ENCODE measurements at places on chromosomes 13 and 19.

DNA sequence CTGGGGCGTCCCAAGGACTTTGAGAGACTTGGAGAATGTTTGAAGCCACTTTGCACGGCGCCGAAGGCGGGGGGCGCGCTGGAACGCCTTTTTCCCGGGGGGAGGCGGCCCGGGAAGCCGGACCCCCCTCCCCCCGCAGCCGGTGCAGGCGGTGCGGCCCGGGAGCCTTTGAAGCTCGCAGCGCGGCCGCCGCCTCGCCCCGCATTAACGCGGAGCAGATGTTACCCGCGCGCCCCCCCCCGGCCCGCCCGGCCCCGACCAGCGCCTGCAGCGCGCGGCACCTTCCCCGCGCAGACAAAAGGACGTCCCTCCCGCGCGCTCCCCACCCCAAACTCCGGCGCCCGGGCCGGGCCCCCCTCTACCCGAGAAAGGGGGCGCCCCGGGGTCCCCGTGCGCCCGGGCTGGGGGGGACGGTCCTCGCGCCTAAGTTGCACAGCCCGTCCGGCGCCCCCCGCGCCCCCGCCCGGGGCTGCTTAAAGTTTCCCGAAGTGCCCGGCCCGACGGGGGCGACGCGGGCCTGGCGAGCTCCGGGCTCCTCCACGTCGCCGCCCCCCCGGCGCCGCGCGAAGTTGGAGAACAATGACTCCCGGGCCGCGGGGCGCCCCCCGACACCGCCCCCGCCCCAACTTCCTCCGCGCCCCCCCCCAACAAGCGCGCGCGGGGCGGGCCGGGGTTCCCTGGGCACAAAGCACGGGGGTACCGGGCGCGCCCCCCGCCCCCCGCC is 685 bp downstream of the TCF3 start:
- DNase-seq = peak; percentile 36

DNA sequence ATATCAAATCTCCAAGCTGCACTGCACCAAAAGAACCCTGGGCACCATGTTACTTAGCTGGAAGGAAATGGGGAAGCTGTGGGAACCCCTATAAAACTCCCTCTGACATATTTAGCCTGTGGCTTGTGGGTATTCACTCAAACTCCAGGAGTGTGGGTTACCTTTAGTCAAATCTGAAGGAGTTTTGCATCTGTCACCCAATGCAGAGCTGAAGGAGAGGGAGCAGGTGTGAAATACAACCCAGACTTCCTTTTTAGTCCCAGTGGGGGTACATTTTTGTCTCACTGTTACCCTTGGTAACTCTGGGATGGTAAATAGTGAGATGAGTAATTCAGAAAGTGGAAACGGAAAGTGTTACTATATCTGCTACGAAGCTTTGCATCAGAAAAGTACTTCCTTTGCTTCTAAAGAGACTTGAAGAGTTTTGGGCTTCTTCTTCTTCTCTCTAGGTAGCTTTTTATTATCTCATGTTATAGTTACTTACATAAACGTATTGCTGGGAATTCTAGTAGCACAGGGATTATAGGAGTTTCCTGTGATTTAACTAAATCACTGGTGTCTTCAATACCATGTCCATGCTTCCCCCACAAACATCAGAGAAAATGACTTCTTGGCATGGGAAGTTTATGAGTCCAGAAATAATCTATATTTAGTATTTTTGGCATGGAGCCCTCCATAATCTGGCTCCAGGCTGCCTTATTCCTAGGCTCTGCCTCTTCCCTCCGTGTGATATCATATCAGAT is 105.9 kb downstream of the AKAP11 start:
- DNase-seq = peak; percentile 7

DNA sequence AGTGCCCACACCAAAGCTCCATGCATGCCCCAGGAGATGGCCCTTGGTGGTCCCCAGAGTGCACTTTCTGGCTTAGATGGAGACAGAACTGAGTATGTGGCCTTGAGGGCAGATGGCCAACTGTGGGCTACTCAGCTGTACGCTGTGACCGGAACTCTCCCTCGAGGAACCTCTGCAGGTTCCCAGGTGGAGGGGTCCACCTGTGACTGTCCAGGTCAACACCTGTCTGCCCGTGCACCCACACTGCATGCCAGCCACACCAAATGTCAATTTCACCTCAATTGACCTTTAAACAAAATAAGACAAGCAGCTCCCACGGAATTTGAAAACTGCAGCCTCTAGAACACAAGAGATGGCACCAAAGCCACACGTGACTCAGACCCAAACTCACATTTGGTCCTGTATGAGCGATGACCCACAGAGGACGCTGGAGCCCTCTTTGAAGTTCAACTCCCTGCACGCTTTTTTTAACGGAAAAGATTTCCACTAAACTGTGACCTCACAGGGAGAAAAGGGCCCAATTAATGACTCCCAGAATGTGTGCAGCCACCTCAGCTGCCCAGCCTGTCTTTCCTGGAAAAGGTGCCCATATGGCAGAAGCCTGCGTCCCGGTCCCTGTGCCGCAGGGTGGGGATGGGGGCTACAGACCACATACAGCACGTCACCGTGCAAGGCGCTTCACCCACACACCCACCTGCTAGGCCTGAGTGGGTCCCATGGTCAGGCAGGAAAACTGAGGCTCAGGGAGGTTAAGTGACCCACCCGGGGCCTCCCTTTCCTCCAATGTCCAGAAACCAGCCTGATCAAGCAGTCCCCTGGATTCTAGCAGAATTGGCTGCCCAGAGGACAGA is 47.7 kb downstream of the KLF2 start:
- no peak for DNase-seq

DNA sequence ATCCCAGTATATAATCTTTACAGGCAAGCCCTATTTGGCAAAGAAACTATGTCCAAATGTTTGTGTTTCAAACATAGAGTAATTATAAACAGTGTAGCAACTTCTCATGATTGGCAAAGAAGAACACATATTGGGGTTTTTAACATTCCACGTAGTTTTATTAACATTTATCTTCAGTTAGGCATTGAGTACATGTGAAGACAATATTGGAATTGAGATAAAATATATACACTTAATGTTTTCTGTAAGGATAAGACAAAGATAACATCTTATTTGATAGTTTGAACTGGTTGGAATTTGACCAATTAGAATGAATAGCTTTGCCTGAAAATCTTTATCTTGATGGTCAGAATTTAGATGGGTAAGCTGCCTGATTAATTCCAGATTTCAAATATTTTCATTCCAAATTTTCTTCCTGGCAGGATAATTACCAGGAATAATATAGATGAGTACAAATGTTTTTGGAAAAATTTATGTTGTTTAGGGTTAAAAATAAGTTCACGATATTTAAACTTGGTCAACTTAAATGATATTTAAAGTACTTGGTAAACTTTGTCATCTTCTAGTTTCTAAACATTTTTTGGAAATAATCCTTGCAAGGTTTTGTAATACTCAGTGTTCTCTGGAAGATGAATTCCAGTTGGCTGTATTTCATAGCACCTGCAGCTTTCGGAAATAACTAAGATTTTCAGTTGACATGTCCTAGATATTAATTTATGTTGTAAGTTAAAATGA is 536.5 kb upstream of the SPRY2 start:
- DNase-seq = no peak

GRCh38 chr19:30778961-30779715 is 407.0 kb downstream of the ZNF536 start:
- DNase-seq = no peak

DNA sequence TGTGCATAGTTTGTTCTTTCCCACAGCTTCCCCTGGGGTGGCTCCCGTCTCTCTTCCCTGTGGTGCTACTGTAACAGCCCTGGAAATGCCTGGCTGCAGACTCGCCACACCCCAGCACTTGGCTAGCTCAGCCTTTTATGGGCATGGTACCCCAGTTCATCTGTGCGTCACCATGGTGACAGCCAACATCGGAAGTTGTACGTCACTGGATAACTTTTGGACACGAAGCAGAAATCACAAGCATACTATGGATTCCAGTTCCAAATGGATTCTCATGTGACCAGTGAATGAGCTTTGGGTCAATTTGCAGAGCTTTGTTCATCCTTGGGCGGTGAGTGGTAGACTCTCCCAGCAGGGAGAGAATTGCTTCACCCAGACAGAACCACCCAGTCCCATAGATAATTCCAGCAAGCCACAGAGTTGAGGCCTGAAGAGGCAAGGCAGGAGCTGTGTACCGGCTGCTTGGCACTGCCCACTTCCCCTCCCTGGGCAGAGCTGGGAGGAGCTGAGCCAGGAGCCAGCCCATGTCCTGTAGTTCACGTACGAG is 54.4 kb downstream of the COL4A2 start:
- peak; percentile 100 for DNase-seq

DNA sequence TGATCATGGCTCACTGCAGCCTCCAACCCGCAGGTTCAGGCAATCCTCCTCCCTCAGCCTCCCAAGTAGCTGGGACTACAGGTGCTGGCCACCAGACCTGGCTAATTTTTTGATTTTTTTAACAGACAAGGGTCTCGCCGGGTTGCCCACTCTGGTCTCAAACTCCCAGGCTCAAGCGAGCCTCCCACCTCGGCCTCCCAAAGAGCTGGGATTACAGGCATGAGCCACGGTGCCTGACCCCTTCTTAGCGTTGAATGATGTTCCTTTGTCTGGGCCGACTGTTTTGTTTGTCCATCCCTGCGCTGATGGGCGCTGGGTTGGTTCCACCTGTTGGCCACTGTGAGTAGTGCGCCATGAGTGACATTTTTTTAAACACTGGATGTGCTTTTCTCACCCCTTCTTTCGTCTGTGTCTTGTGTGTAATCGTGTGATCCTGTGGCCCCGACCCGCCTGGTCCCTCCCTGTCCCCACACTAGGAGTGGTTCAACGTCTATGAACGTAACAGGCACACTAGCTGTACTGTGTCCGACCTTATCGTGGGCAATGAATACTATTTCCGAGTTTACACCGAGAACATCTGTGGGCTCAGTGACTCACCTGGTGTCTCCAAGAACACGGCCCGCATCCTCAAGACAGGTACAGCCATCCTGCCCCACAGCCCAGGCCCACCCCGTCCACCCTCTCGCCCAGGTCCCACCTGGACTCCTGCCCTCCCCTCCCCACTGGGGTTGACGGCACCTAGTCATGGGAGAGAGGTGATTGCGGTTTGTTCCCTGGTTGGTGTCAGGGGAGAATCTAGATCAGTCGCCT is 15.0 kb upstream of the EMC10 start:
- peak; percentile 60 for DNase-seq

GRCh38 chr19:43726736-43727592 is 11.1 kb downstream of the IRGC start:
- DNase-seq = no peak

- no peak for DNase-seq
Observed at GRCh38 chr19:1819341-1820255, 7.5 kb upstream of the ATP8B3 start.

Data from fibroblast of skin of back (primary cell).